Bronchial epithelial cell (primary cell): ENCODE measurements at places on chromosomes 4 and X.

- no peak for DNase-seq
Observed at GRCh38 chr4:5277079-5277478, 225.8 kb downstream of the STK32B start.

GRCh38 chr4:2750719-2751605 is 5.2 kb downstream of the TNIP2 start:
- DNase-seq: no peak

DNA sequence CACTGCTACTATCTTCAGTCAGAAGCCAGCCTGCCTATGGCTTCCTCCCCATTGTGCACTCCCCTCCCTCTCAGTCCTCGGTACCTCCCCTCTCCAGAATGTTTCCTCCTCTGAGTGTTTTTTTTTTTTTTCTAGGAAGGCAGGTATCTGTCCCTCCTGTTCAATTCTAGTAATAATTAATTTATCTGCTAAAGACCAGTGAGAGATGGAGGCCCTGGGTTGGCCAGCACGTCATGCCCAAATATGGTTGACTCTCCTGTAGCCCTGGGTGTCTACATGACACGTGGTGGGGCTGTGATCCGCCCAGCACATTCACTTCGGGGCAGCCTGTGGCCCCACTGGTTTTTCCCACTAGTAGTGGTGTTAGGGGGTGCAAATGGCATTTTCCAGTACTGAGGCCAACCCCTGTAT is 1.8 kb downstream of the FLNA start:
- peak; percentile 44 for DNase-seq

DNA sequence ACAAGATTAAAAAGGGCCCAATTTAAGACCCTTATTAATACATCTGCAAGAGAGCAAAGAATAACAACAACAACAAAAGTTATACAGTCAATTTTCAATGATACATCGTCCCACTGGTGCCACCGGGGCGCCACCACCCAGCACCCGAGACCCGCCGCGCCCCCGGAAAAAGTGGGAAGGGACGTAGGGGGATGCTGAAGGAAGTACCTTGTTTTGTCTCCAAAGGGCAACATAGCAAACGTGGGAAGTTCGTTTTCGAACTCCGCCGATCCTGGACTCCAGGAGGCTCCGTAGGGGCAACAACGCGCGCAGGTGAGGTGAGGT is 1.7 kb downstream of the PDE5A start:
- peak; percentile 5 for DNase-seq

DNA sequence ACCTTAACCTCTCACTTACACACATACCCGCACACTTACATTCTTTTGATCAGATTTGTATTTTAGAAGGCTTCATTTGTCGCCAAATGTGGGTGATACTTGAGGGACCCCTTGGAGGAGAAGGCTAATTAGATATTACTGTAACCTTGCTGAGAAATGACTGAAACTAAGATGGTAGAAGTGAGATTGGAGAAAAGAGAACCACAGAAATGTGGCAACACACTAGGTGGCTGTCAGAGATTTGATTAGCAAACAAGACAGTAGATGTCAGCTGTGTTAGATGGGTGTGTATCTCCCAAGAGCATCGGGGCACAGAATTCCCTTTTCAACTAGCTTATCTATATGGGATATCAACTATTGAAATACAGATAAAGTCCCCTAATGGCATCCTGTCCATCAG is 149.3 kb upstream of the FABP2 start:
- DNase-seq: no peak

GRCh38 chr4:41154814-41155177 is 59.5 kb downstream of the APBB2 start:
- no peak for DNase-seq

- no peak for DNase-seq
Observed at GRCh38 chr4:19324184-19324583, 927.5 kb upstream of the SLIT2 start.

GRCh38 chr4:48275247-48275646 is 5.6 kb upstream of the TEC start:
- peak; percentile 44 for DNase-seq
